ENCODE measurements at places on chromosomes 1 and 21.

DNA sequence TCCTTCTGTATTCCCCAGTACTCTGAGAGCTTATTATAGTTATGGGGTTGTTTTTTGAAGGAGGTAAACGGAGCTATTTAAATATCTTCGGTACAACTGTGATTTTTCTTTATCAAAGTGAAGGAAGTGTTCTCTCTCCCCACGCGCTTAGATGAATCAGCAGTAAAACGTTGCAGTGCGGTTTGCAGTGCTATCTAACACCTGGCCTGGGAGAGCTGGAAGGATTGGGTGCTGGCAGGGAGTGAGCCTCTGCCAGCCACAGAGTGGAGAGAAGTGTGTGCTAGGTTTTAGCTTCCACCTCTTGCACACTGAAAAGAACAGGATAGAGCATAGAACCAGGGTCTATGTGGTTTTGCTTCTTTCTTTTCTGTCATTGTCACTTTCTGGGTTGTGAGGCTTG, 165.9 kb downstream of the SDCCAG8 start:
- peak; percentile 76 for DNase-seq

- DNase-seq = no peak
These were observed 479.8 kb upstream of the VAMP3 start for GRCh38 chr1:7290971-7291970.

DNA sequence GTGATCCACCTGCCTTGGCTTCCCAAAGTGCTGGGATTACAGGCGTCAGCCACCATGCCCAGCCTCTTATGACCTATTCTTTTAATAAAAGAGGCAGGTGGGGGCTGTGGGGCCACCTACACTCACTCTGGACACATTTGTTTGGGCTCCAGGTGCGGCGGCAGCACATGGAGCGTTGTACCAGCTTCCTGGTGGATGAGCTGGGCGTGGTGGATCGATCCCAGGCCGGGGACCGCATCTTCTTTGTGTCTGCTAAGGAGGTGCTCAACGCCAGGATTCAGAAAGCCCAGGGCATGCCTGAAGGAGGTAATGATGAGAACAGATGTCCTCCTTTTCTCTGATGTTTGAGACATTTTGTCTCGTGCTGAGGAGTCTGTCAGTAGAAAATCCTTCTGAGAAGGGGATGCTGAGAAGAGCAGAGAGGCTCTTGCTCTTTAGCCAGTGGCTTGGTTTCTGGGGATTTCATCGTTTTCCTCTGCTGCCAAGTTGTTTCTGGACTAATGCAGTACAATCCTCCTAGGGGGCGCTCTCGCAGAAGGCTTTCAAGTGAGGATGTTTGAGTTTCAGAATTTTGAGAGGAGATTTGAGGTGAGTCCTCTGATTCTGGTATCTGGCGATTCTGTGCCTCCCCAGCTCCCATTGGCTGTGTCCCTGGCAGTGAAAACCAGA, 17.9 kb upstream of the MIIP start:
- peak; percentile 75 for DNase-seq

GRCh38 chr1:30782361-30783255, 25.0 kb upstream of the LAPTM5 start:
- DNase-seq = peak; percentile 91

DNA sequence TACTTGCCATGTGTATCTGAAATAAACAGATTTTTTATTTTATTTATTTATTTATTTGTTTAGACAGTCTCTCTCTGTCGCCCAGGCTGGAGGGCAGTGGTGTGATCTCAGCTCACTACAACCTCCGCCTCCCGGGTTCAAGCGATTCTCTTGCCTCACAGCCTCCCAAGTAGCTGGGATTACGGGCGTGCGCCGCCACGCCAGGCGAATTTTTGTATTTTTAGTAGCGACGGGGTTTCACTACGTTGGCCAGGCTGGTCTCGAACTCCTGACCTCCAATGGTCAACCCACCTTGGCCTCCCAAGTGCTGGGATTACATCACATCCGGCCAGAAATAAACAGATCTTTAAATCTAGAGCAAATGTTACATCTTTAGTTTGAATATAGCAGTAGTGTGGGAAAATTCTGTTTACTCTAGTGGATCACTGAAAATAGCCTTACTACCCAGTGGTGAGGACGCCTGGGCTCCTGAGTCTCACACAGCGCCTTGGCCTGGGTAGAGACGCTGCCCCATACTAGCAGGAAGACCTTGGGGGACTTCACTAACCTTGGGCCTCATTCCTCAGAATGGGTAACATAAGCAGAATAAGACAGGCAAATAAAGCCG, 709 bp downstream of the GART start:
- DNase-seq = no peak

GRCh38 chr1:222784371-222784770, 30.5 kb upstream of the DISP1 start:
- DNase-seq = no peak

DNA sequence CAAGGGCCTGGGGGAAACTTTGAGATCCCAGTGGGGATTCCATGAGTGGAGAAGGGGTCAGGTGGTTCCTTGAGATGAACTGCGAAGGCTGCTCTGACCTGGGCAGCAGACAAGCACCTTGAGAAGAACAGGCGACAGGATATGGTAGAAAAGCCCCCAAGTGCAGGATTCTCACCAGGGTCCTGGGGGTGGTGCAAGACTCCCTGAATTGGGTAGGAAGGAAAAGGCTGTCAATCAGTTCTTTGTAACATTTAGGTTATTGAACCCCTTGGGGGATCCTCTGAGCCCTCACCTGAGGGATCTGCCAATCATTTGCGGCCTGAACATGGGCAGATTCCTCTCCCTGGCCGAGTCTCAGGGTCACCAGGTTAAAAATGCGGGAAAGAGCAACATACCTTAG, 2.4 kb upstream of the PRAMEF12 start:
- no peak for DNase-seq
